ENCODE measurements at places on chromosomes 1 and 21. TPM values are rescaled to one million over a fixed set of nuclear protein-coding genes. Genes with fewer than 3 reads are reported as not detected.

DNA sequence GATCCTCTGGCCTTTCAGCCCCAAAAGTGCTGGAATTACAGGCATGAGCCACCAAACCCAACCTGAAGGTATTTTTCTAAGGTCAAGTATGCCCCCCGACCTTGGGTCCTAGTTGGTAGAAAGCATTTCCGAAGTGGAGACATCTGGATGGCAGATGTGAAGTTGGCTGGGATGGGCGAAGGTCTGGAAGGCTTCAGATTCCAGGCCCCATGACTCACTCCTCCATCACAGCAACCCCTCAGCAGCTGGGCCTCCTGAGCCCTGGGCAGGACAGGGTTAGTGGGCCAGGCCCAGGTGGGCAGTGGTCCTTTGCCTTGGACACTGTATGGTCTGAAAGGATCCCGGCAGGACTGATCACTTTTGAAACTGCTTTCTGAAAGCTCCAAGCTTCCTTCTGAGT lies 23.3 kb downstream of the NAV1 start:
- DNase-seq: no peak

GRCh38 chr1:39698568-39698967 lies 7.3 kb upstream of the HPCAL4 start:
- no peak for DNase-seq

- no peak for DNase-seq
These were observed 44.1 kb downstream of the CRB1 start for GRCh38 chr1:197312163-197312562.

DNA sequence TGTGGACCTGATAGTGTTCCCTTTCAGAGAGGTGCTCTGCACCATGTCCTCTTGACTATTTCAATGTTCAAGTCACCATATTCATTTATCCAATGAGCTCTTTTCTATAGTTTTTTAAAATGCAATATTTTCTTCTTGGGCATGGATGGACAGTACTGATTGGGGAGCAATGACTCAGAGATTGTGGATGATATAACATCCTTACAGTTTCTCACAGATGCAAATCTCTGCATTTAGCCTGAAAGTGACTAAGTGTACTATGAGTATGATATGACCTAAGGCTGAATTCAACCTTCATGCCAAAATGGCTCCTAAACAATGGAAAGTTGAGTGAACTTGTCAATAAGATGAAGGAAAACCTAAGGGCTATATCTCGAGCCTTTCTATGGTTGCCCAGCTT lies 36.5 kb downstream of the C4BPA start:
- no peak for DNase-seq

Gene SPRR3
- total RNA-seq: not detected

- DNase-seq: no peak
These were observed 13.3 kb downstream of the UTS2 start for GRCh38 chr1:7839526-7839925.

Gene HES4
- 37.3 TPM for total RNA-seq

DNA sequence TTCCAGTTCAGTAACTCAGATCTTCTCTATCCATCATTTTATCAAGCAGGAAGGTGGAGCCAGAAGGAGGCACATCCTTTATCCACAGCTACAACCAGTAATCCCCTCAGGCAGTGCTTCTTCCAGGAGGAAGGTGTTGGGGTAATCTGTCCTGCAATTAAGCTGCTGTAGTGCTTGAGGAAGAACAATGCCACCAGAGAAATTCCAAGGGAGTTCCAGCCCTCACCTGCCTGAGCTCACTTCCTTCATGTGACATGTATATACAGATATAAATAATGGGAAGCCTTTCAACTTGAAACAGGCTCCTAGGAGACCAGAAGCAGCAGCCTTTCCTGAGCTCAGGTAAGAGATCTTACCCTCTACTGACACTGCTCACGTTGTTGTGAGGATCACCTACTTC lies 2.2 kb upstream of the IL20 start:
- no peak for DNase-seq

GRCh38 chr1:167186771-167187170 lies 33.9 kb upstream of the POU2F1 start:
- no peak for DNase-seq

DNA sequence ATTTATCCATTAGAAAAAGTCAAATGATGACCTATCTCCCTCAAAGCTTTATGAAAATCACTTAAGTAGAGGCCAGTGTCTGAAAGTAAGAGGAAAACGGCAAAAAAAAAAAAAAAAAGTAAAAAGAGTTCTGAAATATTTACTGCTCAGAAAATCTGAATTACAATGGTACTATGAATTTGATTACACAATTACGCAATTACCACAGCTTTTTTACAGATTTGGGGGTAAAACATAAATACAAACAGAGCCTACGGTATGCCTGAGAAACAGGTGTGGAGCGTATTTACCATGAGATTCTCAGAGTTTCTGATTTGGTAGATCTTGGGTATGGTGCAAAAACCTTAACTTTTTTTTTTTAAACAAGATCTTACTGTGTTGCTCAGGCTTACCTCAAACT lies 15.9 kb upstream of the FBXO28 start:
- DNase-seq: no peak

- DNase-seq: no peak
These were observed 7.5 kb upstream of the VASH2 start for GRCh38 chr1:212942679-212943392.

Gene KRTAP23-1
- total RNA-seq: not detected

- DNase-seq: no peak
These were observed 46.5 kb upstream of the RNF11 start for GRCh38 chr1:51189421-51190073.

- no peak for DNase-seq
These were observed 211.1 kb downstream of the LRRC40 start for GRCh38 chr1:69994241-69994640.

DNA sequence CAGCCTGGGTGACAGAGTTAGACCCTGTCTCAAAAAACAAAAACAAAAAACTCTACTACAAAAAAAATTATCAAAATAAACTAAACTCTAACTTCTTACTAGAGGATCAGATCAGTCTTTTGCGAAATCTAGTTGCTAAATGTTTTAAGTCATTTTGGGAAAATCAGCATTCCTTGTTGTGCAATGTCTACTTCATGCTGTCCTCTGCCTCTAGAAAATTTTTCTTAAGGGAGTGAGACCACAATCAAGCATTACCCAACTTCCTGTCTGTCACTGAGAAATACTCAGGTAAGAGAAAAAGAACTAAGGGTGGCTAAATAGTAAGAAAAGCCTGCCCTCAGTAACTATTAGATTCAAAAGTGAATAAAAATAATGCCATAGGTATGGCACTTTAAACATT lies 67.2 kb upstream of the FOXD3 start:
- no peak for DNase-seq

Gene DDAH1
- total RNA-seq: 10.1 TPM

Gene CATSPERE
- 0.63 TPM for total RNA-seq

Gene ANKRD65
- 2.7 TPM for total RNA-seq

DNA sequence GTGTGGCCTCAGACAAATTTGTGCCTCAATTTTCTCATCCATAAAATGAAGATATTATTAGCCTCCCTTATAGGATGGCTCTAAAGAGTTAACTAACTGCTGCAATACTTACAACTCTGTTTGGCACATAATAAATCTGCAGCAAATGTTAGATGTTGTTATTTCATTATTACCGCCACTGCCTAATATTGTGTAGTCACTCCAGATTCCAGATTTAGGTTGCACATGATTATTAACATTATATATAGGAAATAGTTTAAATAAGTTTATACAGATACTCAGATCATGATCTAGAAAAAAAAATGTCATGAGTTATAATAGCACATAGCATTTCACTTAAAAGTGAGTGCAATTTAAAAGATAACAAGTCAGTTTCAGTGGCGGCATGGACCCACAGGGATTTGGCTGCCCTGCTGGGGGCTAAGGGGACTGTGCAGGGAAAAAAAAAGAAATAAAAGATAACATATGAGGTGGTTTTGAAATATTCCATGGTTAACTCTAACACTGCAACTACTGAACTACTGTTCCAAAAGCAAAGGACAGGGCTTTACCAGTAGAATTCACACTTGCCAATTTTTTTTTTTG lies 170.4 kb downstream of the TGFBR3 start:
- no peak for DNase-seq

DNA sequence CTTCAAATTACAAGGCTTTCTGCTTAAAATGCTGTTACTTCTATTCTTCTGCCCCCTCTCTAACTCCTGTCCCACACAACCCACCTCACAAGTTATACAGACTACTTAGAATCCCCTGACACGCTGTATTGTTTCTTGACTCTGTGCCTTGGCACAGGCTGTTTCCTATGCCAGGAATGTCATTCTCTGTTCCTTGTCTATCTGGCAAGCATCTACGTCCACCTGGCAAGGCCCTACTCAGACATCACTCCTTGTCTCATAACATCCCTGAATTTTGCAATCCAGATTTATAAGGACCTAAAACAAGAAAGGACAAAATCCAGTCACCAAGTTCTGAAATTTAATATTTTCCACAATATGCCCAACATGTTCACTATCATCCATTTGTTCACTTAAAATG lies 182.0 kb upstream of the CHRM3 start:
- no peak for DNase-seq

- DNase-seq: no peak
These were observed 59.3 kb downstream of the AK4 start for GRCh38 chr1:65207317-65207716.

DNA sequence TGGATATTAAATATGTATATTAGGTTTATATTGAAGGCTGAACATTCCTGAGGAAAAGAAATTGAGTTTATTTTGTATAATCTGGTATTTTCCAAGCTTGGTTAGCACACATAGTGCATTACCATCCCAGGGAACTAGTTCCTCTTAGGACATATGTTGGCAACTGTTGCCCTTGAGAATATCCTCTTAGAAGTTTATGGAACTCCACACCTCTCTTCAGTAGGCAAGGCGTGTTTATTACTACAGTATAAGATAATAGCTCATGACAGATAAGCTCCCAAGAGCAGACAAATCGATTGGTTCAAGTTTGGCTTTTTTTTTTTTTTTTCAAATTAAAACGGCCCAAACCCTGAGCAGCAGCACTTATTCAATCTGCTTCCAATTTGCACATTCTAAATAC lies 59.8 kb upstream of the SIPA1L2 start:
- DNase-seq: no peak

Gene SLX9
- total RNA-seq: 19.2 TPM

GRCh38 chr1:109935451-109935900 lies 24.8 kb downstream of the CSF1 start:
- no peak for DNase-seq

GRCh38 chr1:231666220-231666936 lies 39.8 kb downstream of the DISC1 start:
- DNase-seq: no peak

- no peak for DNase-seq
These were observed 215.5 kb upstream of the USP25 start for GRCh38 chr21:15514073-15514946.

DNA sequence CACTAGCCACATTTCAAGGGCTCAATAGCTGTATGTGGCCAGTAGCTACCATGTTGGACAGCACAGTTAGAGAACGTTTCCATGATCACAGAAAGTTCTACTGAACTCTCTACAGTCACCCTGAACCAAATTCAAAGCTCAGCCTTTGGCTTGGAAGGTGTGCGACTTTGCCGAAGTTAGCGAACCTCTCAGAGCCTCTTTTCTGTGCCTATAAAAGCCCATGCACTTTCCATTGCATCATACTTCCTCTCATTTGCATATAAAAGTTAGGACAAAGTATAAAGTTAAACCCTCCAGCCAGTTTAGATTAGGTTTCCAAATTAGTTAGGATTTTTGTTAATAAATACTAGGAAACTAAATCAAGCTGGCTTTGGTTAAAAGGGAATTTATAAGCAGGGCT lies 4.7 kb upstream of the SLC1A7 start:
- DNase-seq: no peak

- no peak for DNase-seq
These were observed 1171.8 kb downstream of the AMY1C start for GRCh38 chr1:104921525-104921924.

DNA sequence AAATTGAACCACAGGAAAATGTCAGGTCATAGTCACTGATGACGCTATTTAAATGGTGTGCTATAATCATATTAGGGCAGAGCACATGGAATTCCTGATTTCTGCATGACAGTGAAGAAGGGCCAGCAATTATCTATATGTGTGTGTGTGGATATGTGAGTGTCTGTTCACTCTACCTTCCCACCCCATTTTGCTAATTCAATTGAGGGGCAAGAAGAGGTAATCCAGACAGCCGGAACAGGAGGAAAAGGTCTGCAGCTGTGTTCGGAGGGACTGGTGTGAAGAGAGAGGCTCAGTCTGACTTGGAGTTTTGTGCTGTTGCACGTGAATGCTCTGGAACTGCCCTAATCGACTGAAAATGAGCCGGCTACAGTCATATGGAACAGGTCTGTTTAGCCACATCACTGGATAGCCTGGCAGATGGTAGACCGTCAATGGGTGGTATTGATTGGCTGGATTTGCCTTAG lies 5.1 kb upstream of the ELAVL4 start:
- DNase-seq: no peak

Gene MRPS6
- 78.1 TPM for total RNA-seq

- DNase-seq: no peak
These were observed 80.7 kb upstream of the HP1BP3 start for GRCh38 chr1:20867847-20868246.

Gene FCAMR
- not detected for total RNA-seq

GRCh38 chr1:16006552-16007485 lies 2.8 kb downstream of the SRARP start:
- DNase-seq: no peak

Gene TRPM2
- 1.0 TPM for total RNA-seq

Gene RGS13
- total RNA-seq: not detected

Gene SPATA17
- total RNA-seq: 2.5 TPM

- DNase-seq: no peak
These were observed 192.4 kb upstream of the ARHGEF16 start for GRCh38 chr1:3261969-3262579.

Gene SERPINC1
- total RNA-seq: not detected

GRCh38 chr1:30133414-30134055 lies 589.9 kb downstream of the MATN1 start:
- DNase-seq: no peak

DNA sequence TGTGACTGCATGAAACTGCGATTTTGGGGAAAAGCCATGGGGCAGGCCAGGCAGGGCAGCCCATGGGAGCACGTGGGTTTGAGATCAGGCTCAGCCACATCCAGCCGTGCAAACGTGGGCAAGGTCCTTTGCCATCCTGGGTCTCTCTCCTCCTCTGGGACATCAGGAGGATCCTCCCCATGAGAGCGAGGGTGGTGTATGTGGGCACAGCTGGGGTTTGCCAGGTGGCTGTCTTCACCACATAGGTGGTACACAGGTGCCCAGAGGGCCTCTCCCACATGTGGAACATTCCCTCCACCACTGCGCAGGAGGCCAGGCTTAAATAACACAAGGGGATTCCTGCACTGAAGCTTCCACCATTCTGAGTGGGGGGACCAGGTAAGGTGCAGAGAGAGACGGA lies 136.7 kb downstream of the DMRTB1 start:
- DNase-seq: no peak

GRCh38 chr1:178743801-178744200 lies 18.8 kb downstream of the RALGPS2 start:
- no peak for DNase-seq

- DNase-seq: no peak
These were observed 53.8 kb upstream of the ATP1B1 start for GRCh38 chr1:169052727-169053126.

- DNase-seq: no peak
These were observed 43.2 kb downstream of the GDAP2 start for GRCh38 chr1:117886101-117886795.

Measured in right cardiac atrium (tissue), 5 donors.